Stimulated activated CD8-positive, alpha-beta memory T cell treated with anti-CD3 and anti-CD28 coated beads, Interleukin-12 subunit alpha, Interleukin-12 subunit beta, amount 100 ng/mL, for 1 hour (primary cell): ENCODE measurements at places on chromosomes 5 and 9.

DNA sequence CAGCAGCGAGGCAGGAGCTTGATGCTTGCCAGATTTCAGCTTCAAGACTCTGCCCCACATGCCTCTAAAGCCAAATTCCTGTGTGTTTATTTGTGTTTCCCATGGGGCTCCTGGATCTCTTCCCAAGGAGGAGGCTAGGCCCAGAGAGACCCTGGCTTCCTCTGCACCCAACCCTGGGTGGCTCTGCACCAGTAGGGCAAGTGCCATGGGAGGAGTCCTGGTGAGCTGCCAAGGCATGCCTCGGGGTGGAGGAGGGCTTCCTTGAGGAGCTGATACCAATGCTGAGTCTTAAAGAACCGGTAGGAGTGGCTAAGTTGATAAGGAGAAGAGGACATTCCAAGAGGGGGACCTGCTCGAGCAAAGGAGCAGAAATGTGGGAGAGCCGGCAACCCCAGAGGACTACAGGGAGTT, 6.8 kb upstream of the TIFAB start:
- DNase-seq = no peak

DNA sequence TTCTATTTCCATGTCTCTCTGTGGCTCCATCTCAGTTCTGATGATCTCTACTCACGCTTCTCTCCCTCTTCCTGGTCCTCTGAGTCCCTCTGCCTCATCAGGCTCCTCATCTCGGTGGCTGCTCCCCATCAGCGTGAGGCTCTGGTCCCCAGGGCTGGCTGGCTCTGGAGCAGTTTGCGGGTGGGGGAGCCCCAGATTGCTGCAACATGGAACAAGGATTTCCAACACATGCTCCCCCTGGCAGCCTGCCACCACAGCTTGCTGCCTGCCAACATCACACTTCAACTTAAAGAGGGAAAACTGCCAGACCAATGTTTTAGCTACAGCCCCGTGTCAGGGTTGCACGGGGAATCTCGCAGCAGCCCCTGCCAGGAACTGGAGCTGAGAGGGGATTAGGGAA, 77.2 kb upstream of the NEK6 start:
- no peak for DNase-seq

- no peak for DNase-seq
These were observed 71.9 kb downstream of the MAP1B start for GRCh38 chr5:72179028-72179815.

GRCh38 chr5:175681968-175682340, 24.1 kb downstream of the HRH2 start:
- DNase-seq = no peak

- no peak for DNase-seq
These were observed at the start of gene CKMT2 for GRCh38 chr5:81233080-81233634. Gene CKMT2, plus strand, starts transcription at chr5:81233322. Its CDS starts 17,811 bp downstream, at chr5:81251133.

- no peak for DNase-seq
These were observed 149.2 kb downstream of the LRRC70 start for GRCh38 chr5:62727861-62728260.

DNA sequence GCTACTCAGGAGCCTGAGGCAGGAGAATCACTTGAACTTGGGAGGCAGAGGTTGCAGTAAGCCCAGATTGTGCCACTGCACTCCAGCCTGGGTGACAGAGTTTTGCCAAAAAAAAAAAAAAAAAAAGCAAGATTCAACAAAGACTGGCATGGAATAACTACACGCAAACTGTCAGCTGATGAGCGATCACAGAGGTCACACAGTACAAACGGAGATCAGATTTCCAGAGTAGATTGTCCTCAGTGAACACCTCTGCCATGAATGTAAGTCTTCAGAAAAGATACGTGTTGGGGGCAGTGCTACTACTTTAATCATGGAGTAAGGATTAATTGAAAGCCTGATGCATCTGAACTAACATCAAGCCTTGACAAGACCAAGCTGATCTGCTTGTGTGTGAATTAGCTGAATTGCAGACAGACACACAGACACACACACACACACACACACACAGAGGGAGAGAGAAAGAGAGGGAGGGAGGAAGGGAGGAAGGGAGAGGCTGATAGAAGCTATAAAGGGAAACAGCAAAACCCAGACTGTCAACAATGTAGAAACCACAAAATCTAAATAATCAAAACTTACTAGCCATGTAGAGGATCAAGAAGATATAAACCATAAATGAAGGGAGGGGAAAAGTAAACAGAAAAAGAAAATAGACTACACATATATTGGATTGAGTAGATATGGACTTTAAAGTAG, 222.9 kb upstream of the ZNF462 start:
- no peak for DNase-seq

GRCh38 chr9:136829981-136830885, 12.0 kb upstream of the AJM1 start:
- DNase-seq = no peak

DNA sequence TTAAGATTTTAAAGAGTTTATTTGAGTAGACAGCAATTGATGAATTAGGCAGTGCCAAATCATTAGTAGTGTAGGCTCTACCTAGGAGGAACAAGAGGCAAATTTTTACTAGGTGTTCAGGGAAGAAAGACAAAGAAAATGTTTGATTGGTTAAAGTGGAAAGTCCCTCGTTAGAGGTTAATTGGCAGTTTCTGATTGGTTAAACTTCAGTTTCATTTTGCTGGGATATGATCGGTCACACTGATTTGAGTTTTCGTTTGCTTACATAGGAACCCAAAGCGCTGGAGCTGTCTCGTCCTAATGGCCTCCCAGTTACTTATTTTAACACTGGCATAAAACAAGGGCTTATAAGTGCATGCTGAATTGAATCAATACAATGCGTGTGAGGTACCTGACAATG, 15.1 kb downstream of the DMAC1 start:
- DNase-seq = no peak

DNA sequence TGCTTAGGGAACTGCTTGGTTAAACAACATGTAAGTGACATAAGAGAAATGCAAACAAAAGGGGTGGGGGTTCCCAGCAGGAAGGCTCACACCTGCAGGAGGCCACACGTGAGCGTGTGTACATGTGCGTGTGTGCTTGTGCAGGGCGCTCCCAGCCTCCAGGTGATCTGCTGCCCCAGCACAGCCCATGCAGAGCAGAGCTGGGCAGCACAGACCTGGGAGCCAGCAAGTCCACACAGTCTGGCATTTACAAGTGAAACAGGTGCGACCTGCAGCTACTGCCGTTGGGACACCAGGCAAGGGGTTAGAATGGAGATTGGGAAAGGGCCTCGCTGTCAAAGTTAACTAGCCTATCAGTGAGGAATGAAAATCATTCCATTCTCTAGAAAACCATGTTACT, 41.8 kb downstream of the GRAMD2B start:
- no peak for DNase-seq

DNA sequence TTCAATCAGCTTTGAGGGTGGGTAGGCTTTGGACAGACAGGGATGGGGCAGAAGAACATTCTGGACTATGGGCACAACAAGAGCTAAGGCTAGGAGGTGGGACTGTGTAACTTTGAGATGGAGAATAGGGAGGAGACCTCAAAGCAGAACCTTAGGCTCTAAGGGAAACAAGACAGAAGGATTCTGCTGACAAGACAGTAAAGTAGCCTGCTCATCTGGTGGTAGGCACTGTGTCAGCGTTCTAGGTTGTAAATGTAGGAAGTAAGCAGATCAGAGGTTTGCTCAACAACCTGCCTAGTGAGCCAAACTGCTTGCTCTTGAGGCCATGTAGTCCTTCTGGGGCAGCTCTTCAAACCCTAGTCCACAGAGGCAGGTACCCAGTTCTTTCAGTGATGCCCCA, 15.0 kb upstream of the IL12B start:
- no peak for DNase-seq

DNA sequence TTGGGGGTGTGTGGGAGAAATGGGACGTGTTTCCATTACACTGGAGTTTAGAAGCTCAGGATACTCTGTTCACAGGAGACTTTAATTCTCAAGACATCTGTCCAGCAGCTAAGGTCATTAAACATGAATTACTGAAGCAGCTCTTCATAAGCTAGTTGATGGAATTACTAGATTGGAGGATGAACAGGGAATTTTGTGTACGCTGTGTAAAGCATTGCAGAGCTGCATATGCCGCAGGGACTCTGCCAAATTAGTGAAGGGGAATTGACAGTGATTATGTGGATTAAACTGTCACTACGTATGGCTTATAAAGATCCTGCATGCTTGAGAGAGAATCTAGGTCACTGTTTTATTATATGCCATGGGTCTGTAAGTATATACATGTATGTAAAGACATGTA, 177.5 kb upstream of the TBC1D2 start:
- no peak for DNase-seq
